ENCODE measurements at places on chromosomes 2 and 18.

DNA sequence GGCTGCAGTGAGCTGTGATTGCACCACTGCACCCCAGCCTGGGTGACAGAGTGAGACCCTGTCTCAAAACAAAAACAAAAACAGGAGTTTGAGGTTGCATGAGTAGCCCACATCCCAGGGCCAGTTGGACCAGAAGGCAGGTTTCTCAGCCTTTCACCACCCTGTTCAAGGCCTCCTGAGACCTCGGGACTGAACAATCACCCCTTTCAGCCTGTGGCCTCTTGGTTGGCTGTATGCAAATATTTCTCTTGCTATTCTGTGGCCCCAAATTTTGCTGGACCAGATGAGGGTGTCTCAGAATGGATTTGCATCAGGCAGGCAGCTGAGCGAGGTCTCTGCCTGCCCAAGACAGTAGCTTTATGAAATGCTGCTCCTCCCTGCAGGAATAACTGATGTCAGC is 56.9 kb downstream of the DPYSL5 start:
- DNase-seq, result no peak

DNA sequence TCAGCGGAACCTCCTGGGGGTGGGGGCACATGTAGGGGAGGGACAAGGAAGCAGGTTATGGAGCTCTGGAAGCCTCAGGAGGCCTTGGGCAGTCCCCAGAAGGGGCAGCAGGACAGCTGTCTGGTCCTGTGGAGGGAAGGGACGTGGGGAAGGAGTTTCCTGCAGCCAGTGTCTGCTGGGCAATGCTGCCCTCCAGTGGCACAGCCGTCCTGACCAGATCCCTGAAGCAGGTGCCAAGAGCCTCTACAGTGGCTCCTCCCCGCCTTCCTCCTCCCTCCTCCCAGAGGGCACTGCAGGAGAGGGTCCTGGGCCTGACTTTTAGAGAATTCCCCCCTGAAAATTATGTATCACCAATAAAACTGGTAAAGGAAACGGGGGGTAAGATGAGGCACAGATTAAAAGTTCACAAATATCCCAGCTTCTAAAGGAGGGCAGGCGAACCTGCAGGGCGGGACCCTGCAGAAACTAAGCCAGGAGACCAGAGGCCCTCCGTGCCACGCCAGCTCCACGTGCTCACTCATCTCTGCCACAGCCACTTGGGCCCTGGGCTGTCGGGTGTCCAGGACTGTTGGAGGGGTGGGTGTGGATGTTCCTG is 258.5 kb downstream of the TWIST2 start:
- no peak for DNase-seq

- no peak for DNase-seq
These were observed 30.4 kb upstream of the EPB41L5 start for GRCh38 chr2:119982506-119982905.

GRCh38 chr2:226953206-226953605 is 117.4 kb downstream of the RHBDD1 start:
- no peak for DNase-seq

DNA sequence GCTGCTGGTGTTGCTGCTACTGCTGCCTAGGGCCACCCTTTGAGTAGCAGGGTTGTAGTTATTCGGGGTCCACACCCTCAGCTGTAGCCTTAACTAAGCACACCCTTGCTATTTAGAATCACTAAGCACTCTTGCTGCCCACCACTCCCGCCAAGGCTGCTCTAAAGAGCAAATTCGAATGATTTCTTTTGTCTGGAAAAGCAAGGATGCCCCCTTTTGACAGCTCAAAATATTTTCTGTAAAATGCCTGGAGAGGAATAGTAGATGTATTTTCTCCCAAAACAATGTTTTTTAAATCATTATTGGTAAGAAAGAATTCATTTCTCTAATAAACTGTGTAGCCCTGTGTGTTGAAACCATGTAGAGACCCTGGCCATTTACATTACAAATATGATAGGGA is 80.8 kb upstream of the PAPOLG start:
- no peak for DNase-seq

DNA sequence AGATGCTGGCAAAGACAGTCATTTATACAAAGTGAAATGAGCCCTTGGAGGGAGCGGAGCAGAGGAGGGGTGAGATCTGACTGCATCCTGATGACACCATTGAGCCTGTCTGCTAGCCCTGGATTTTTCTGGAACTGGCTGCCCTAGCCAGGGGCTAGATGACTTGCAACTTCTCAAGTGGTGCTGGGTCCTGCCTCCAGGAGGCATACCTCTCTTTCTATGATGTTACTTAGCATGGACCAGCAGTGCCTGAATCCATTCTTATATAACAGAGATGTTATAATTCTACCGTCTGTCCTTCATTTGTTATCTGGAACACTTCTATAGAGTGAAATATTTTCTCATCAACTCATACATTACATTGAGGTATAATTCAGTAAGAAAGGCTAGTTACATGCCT is 8.5 kb upstream of the TWIST2 start:
- DNase-seq, result no peak

DNA sequence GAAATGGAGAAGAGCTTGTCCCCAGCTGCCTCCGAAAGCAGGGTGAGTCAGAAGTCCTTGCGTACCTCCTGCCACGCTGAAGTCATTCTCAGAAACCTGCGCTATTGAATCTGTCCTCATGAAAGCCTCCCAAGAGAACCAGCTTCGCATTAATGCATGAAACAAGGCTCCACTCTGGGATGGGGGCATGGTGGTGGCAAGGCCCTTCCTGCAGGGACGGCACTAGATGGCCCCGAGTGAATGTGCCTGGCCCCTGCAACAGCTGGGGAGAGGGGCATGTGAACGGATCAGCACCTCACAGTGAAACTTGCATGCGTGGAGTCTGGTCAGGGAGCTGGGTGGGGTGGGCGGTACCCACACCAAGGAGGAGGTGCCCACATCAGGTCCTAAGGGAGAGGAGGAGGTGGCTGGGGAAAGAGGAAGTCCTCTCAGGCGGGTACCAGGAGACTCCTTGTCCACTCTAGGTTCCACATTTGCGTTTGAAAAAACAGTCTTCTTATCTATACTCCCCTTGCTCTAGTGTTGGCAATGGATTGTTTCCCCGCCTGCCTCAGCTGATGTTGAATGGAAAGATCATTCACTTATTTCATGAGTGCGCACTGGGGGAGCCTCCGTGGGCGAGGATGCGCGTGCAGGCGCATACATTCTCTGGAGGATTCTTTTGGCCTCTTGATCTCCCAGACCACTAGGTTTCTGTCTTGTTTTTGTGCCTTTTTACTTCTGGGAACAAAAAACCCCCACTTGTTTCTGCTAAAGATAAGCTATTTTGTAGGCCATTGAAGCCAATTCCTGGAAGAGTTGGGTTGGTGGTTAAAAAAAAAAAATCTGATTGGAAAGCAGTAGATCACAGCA is 104.7 kb downstream of the KLHL29 start:
- no peak for DNase-seq

All from GM12892 (cell line).